ENCODE measurements at places on chromosomes 11 and 22.

- DNase-seq = no peak
Measured at GRCh38 chr11:33842236-33842915, 49.5 kb downstream of the LMO2 start.

- DNase-seq = no peak
Measured at GRCh38 chr11:132072044-132072857, 701.8 kb downstream of the NTM start.

- no peak for DNase-seq
Measured at GRCh38 chr11:9462172-9462799, 1.5 kb downstream of the ZNF143 start.

GRCh38 chr22:30426388-30427353, 1.1 kb downstream of the MTFP1 start:
- peak; percentile 82 for DNase-seq

DNA sequence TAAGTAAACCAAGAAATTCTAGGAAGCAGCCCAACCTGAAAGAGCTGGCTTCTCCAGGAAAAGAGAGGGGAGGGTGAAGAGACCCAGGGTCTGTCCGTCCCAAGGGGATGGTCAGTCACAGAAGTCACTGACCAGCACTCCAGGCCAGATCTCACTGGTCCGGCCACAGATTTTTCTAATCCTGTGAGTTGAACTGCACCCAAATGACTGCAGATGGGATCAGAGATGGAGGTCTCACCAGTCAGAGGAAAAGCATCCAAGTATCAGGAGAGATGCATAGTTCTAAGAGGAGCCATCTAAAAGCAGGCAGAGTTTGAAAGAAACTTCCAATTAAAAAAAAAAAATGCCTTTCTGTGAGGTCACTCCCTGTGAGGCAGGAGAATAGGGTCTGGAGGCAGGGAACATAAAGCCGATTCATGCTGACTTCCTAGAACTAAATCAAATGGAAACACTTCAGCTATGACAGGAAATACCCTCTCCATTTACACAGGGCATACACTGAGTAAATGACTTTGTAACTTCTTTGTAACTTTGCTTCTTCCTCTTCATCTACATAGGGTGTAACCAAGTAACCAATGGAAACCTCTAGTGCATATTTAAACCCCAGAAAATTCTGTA, 144.5 kb downstream of the CCDC34 start:
- DNase-seq = no peak

GRCh38 chr11:125621995-125622394, 3.0 kb upstream of the CHEK1 start:
- DNase-seq = no peak

DNA sequence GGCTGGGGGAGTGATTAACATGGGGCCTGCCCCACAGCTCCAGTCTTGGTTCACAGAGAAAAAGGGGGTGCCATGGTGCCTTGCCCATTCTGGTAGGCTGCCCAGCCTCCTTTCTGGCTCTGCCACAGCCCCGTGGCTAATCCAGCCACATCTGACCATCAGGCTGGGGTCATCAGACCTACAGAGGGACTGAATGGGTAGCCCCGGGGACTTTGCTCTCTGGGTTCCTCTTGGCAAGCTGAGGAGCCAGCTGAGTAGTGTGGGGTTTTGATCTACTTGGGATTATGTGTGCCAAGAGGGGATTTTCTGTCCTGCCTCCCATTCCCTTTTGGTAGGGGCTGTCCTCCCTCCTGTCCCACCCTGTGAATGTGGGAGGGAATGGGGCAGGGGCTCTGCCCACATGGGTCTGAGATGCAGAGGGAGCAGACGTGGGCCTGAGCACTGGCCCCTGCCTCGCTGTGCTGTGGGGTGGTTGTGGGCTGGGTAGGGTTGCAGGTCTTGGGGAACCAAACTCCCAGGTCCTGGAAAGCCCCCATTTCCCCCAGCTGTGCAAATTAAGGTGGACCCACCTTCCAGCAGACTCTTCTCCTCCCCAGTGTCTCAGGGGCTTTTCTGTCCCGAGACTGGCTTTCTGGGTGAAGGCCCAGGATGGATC, 32.0 kb downstream of the CD82 start:
- no peak for DNase-seq
